Activated T-cell treated with anti-CD3 and anti-CD28 coated beads, Interleukin-2, amount 50 U/mL, for 72 hours (primary cell): ENCODE measurements at places on chromosomes 11 and 22. TPM values are rescaled to one million over a fixed set of nuclear protein-coding genes. Genes with fewer than 3 reads are reported as not detected.

- H3K27ac ChIP-seq, result no peak overlapping the region
- H3K4me3 ChIP-seq, result no peak overlapping the region
- H3K27me3 ChIP-seq, result peaks cover 7% of the 10 kb centered on the region
- H3K4me1 ChIP-seq, result no peaks in the 10 kb centered on the region
- DNase-seq, result no peak
- peaks cover 5% of the 10 kb centered on the region for H3K36me3 ChIP-seq
Measured at GRCh38 chr11:130112071-130112830, 42.6 kb downstream of the APLP2 start.

DNA sequence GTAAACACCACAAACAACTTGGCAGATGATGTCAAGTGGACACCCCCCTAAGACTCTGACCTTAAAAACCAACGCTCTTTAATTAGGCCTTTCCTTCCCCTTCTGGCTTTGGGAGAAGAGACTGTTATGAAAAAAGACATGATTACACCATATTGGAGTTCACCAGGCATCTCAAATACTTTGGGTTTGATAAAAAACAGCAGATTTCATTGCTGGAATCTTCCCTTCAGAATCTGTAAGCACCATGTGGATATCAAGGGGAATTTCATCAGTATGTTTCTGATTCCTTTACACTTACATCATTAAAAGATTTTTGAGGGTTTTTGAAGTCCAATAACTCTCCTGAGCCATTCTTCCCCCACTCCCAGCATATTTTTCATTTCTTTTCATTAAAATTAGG lies 85.6 kb downstream of the KIRREL3 start:
- no peak overlapping the region for H3K27ac ChIP-seq
- peaks cover 32% of the 10 kb centered on the region for H3K27me3 ChIP-seq
- peaks cover 2% of the 10 kb centered on the region for H3K36me3 ChIP-seq
- no peak overlapping the region for H3K4me3 ChIP-seq

GRCh38 chr22:44188986-44189630 lies 8.4 kb downstream of the PARVG start:
- peaks cover 9% of the 10 kb centered on the region for H3K36me3 ChIP-seq
- H3K27ac ChIP-seq, result no peak overlapping the region
- no peak for DNase-seq
- H3K4me1 ChIP-seq, result peaks cover 39% of the 10 kb centered on the region
- H3K27me3 ChIP-seq, result no peaks in the 10 kb centered on the region

- peaks cover 6% of the 10 kb centered on the region for H3K4me1 ChIP-seq
- H3K27me3 ChIP-seq, result peaks cover 24% of the 10 kb centered on the region
- no peak overlapping the region for H3K4me3 ChIP-seq
- H3K36me3 ChIP-seq, result no peaks in the 10 kb centered on the region
- no peak overlapping the region for H3K27ac ChIP-seq
Measured at GRCh38 chr11:120710354-120711131, 199.0 kb downstream of the GRIK4 start.

Gene SYT12
- not detected for total RNA-seq

Gene APOA1
- not detected for total RNA-seq

Gene DUSP8
- 5.1 TPM for total RNA-seq
